ENCODE measurements at places on chromosomes 6 and 20. TPM values are rescaled to one million over a fixed set of nuclear protein-coding genes. Genes with fewer than 3 reads are reported as not detected.

- peak; percentile 78 for DNase-seq
Measured at GRCh38 chr20:21099751-21100577, 6.2 kb downstream of the LINC00237 start.

DNA sequence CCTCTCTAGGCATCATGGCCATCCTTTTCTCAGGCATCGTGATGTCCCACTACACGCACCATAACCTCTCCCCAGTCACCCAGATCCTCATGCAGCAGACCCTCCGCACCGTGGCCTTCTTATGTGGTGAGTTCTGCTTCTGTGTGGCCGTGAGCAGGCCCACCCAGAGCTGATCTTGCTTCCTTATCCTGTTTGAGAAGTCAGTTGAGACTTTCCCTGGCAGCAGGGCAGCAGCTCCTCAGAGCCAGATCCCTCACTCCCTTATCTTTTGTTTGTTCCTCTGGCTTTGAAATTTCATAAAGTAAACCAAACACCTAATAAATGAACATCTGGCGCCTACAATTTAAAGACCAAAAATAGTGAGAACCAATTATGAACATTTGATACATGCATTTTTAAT lies 40.6 kb downstream of the SPATA2 start:
- peak; percentile 37 for DNase-seq

GRCh38 chr20:35013421-35014411 lies 58.0 kb downstream of the MYH7B start:
- no peak for DNase-seq

DNA sequence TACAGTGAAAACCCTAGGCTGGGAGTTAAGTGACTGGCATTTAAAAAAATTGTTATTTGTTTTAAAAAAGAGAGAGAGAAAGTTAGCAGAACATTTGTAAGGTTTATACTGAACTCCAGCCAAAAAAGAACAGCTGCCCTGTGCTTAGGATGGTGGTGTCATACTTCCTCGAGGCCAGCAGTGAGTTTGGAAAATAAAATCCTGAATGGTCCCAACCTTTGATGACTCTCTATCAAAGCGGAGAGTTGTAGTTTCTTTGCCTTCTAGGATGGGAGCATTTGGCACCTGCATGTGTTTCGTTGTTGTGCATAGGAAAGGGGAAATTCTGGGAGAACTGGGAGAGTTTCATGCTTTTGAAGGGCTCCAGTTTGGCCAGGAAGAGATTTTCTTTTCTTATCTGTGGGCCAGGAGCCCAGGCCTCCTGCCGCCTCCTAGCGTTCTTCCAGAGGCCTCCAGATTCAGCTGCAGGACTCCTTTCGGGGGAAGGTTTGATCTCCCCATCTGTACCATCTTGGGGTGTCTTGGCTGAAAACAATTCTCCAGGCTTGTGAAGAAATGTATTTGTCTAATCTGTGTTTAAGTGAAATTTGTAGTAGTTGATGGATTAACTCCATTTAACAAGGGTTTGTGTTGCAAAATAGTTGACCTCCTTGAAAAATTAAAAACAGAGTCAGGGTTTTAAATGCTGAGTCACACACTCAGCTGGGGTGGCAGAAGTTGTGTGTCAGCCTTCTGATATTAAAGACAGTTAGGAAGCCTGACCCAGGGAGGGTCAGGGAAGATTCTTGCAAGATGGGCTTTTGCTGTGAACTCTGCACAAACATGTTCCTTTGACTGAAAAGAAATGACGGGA lies 63.4 kb downstream of the TXNDC5 start:
- DNase-seq = no peak

GRCh38 chr6:20891161-20891560 lies 356.9 kb downstream of the CDKAL1 start:
- no peak for DNase-seq

DNA sequence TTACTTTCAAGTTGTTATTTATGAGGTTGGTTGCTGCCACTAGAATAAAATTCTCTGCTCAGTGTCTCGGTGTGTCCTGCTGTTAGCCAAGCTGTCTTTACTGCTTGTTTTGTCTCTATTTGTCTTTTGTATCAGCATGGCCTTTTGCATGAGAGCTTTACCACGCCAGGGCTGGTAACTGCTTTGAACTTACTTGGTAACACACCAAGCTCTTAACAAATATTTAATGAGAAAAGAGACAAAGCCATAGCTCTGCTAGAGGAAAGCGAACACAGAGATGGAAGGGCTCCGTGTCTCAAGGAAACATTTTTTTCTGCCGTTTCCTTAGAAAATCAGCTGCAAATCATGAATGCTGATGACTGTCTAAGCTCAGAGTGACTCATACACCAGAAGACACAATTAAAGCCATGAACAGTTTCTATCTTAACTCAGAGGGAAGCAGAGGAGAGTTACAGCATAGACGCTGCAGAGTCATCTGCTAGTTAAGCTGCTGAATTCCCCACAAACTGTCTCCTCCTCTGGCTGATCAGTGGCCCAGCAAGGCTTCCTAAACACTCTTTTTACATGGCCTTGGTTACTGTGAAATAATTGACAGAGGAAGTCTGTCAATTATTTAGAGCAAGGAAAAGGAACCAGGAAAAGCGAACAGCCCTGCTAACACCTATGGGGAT lies 44.8 kb downstream of the AGPAT4 start:
- DNase-seq = no peak

GRCh38 chr6:113491376-113491775 lies 365.8 kb upstream of the MARCKS start:
- DNase-seq = no peak

GRCh38 chr6:119147101-119148053 lies 68.9 kb upstream of the FAM184A start:
- peak; percentile 53 for DNase-seq

DNA sequence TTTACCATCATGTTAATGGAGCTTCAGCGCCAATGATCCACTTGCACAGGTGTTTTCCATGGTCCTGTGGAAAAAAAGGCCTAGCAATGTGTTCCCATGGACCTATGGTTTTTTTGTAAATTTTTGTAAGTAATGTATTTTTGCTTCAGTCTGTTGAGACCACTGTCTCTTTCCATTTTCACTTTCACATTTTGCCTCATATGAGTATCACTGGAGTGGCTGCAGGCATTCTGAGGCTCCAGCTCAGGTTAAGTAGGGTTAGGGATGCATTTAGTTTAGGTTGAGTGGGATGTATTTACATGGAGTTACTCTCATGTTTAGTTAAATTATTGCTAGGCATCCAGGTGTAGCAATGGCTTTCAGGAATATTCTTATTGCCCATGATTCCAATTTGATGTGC lies 19.2 kb upstream of the LMBRD1 start:
- DNase-seq = no peak

DNA sequence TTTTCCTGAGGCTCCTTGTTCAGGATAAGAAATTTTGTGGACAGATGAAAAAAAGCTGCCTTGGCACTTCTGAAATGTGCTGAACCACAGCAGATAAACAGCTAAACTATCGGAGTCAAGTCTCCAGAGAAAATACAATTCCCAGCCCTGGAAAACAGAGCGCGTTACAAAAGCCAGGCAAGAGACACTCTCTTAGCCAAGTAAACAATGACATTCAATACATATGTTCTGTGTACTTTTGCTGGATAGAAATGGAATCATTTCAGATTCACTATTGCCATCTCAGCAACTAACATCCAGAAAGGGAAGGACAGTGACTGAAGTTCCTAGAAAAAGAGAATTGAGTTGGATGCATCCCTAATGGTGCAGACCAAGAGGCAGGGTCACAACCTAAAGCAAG lies 196.8 kb upstream of the NRSN1 start:
- no peak for DNase-seq

DNA sequence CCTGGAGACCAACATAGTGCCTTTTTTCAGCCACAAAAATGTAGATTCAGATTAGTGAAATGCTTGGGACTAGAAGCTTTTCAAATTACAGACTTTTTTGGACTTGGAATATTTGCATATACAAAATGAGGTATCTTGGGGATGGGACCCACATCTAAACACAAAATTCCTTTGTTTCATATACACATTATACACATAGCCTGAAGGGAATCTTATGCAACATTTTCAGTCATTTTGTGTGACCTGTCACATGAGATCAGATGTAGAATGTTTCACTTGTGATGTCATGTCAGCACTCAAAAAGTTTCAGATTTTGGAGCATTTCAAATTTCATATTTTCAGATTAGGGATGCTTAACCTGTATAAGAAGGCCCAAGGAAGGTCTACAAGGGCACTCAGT lies 44.5 kb upstream of the ALDH8A1 start:
- DNase-seq = no peak

DNA sequence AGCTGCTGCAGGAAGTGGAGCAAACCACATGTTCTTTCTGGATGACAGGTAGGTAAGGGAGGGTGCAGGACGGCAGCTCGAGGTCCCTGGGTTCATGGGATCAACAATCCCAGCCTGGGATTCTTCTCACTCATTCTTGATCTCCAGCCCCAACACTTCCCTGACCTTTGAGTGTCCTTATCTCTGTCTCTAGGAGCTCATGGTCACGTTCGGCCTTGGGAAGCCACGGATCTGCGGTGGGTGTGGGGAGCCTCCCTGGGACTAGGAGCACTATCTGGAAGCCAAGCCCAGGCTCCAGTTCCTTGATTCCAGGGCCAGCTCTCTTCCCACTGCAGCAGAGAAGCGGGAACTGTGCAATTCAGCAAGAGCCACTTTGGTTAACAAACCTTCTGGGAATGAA lies 27.5 kb downstream of the BNIP5 start:
- no peak for DNase-seq

DNA sequence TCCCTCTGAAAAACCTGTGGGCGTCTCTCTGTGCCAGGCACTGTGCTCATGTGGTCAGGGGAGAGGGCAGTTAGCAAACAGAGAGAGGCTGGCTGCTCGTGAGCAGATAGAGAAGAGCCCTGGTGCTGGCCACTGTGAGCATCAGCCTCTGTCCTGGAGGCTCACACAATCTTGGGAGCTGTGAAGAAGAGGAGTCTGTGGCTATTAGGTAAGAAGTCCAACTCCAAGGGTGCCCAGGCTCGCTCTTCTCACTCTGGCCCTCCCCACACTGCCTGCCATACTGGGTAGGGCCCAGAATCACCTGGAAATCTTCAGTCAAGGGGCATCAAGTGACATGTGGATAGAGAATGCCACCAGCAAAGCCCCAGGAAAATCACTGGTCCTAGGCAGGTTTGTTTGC lies 14.1 kb downstream of the SCML4 start:
- no peak for DNase-seq

- no peak for DNase-seq
Measured at GRCh38 chr6:10479939-10480700, 41.0 kb upstream of the GCNT2 start.

DNA sequence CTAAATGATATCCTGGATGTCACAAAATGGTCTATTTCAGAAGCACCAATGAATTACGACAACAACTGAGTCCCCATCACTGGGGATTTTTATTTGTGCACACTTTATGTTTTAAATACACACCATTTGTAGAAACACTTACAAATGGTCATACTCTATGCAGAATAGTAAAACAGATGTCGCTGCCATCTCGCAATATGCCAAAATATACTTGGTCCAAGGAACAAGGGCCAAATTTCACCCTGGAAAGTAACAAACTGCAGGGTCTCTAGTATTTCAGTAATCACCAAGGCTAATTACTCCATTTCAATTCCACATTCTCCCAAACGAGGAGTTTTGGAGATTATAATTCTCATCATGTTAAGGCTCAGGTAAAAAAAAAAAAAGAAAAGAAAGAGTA lies 215.2 kb downstream of the LMBRD1 start:
- DNase-seq = no peak

DNA sequence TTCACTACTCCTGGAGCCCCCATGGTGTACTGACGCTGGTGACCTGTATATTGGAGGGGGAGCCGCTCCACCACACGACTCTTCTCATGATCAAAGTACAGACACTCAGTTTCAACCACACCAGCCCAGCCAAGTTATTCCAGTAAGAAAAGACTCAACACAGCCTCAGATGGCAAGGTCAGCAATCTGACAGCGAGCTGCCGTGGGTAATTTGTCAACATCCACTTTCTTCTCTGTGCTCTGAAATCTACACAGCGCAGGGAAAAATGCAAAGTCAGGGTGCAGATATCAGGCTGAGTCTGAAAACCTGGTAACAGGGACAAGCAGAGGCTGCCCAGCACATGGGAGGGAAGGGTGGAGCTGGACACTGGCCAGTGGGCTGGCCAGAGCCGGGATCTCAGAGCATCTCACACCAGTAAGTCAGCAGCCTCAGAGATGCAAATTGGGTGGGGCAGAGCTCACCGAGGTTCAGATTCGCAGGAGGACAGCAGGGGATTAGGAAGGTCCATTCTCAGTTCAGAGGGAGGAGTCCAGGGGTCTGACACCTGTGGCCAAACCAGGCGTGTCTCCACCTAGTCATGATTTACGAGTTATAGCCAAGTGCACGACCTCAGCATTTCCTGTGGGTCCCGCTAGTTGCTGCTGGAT lies 44.5 kb upstream of the RPS6KA2 start:
- peak; percentile 7 for DNase-seq

- no peak for DNase-seq
Measured at GRCh38 chr20:56867128-56867527, 238.0 kb downstream of the TFAP2C start.

- peak; percentile 86 for DNase-seq
Measured at GRCh38 chr6:35804996-35805736, at the start of gene LHFPL5. LHFPL5 (plus strand) TSS chr6:35805352; CDS start chr6:35805671, 319 bp downstream.

DNA sequence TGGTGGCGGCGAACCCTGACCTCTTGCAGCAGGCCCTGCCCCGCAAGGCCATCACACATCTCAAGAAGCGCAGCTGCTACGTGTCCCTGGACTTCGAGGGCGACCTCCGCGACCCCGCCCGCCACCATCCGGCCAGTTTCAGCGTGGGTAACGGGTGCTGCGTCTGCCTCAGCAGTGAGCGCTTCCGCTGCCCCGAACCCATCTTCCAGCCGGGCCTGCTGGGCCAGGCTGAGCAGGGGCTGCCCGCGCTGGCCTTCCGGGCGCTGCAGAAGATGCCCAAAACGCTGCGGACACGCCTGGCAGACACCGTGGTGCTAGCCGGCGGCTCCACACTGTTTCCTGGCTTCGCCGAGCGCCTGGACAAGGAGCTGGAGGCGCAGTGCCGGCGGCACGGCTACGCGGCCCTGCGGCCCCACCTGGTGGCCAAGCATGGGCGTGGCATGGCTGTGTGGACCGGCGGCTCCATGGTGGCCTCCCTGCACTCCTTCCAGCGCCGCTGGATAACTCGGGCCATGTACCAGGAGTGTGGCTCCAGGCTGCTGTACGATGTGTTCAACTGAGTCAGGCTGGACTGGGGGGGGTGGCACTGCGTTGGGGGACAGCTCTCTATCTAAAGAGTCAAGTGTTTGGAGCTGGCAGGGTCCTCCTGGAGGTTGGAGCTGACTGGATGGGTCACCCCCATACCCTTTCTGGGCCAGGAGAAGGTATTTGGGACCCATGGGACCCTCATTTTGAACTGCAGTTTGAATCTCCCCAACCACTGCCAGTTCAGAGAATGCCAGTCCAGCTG lies 1.1 kb downstream of the ACTL10 start:
- DNase-seq = peak; percentile 93

- no peak for DNase-seq
Measured at GRCh38 chr6:113464536-113464935, 392.6 kb upstream of the MARCKS start.

- no peak for DNase-seq
Measured at GRCh38 chr6:166497087-166497899, 89.2 kb downstream of the RAMACL start.

The CST7 gene
- not detected for total RNA-seq

The BEND3 gene
- 8.3 TPM for total RNA-seq

The CST4 gene
- 2.7 TPM for total RNA-seq

The SENP6 gene
- total RNA-seq = 91.9 TPM

The GNAS-AS1 gene
- 5.1 TPM for total RNA-seq

The ADGRF5 gene
- total RNA-seq = not detected

The BNIP5 gene
- 0.50 TPM for total RNA-seq

Measured in Caco-2 (cell line).